Common myeloid progenitor, CD34-positive (primary cell): ENCODE measurements at places on chromosomes 1 and 21.

DNA sequence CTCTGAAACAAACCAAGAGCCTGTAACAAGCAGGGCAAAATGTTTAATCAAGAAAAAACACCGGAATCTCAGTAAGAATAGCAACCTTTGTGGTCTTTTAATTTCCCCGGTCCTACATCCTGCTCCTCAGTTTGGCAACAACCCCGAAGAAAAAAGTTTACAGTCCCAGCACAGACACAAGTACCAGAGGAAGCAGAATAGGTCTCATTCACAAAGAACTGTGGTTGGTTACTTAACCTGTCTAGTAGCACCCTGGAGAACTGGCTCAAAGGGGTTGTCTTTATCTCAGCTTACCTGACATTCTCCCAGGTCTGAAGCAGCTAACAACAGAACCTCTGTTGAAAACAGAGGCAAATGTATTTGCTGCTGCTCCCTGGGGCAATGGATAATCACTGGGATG, 399.3 kb downstream of the AJAP1 start:
- no peak for DNase-seq

- DNase-seq: no peak
Observed at GRCh38 chr1:33815061-33815460, 48.8 kb upstream of the HMGB4 start.

DNA sequence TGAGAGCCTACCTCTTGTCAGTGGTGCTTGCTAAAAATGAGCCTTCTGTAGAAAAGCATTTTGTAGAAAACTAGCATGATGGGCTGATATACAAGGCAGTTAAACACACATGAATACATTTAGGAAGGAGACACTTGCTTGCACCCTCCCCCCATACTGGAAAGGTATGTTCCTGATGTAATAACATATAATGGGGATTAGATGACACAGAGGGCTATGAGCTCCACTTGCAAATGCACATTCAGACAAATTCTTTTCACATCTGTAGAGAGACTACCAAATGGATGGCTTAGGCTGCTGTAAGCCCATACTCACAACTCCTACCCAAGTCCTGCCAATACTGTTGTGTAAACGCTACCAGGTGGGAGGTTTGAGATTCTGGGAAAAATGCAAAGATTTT, 634.0 kb downstream of the SMYD3 start:
- DNase-seq: no peak

- no peak for DNase-seq
Observed at GRCh38 chr1:156452907-156453306, 47.7 kb downstream of the MEF2D start.

DNA sequence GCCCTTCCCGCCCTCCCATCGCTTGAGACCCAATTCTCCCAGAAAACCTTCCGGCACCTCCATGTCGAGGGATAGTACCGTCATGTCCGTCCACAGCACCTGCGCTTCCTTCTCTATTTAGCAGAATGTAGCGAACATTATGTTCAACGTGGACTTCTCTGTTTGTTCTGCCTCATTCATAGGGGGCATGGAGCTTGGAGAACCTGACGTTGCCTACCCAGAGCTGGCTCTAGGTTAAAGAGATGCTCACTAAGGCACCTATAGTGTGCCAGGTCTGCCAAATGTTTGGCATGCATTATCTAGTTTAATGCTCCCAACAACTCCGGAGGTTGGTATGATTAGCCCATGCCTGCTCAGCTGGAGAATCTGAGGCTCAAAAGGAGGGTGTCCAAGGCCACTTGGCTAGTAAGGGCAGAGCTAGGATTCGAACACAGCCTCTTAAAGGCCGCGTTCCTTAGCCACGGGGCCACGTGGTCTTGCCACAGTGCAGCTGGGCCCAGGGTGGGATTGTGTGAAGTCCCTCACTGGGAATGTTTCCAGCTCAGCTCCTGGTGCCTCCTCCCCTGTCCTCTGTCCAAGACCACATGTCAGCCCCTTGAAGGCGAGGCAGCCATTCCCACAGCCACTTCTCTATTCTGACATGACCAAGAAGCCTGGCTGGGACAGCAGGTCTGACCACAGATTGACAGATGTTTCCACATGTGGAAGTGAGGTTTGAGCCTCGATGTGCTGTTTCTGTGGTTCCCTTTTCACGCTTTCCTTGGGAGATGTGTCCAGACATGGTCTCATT, 57.8 kb downstream of the RUNX3 start:
- DNase-seq: peak; percentile 97

- DNase-seq: no peak
Observed at GRCh38 chr1:46544561-46545240, 6.7 kb downstream of the KNCN start.

- DNase-seq: no peak
Observed at GRCh38 chr1:234970401-234970730, 158.3 kb downstream of the TOMM20 start.

DNA sequence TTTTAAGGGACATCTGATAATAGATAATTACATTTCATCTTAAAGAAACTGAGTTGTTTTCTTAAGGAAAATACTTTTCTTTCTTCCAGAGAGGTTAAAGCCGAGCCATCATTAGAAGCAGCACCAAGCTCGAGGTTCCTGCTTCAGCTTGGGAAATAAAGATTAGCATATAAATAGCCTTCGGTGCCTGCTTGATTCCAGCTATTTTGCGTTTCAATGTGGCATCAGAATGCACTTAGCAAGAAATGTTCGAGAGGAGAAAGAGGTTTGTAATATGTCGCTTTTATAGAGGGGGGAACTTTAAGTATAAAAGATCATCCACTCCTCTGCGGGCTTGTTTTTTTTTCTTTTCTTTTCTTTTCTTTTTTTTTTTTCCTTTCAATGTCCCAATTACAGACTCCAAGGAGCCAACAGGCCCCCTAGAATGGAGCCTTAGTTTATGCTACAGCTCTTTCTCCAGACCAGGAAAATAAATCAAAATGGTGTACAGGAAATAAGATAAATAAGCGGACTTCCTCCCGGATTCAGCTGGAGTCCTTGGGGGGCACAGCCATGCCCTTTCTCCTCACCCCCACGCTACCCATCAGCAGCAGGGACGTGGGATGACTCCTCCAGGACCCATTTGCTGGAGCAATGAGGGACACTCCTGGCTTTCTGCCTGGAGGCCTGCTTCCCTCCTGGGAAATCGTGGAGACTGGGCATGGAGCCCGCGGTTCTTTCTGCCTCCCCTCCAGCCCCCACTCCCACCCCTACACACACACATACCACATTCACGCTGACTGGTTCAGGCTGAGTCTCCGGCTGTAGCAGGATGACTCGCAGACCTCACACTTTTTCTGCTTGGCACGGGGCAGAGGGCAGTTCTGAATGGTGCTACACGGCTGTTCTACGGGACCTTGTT, 131.6 kb downstream of the RRAGC start:
- DNase-seq: no peak

GRCh38 chr1:116308276-116308675, 64.8 kb upstream of the ATP1A1 start:
- DNase-seq: no peak
